ENCODE measurements at places on chromosomes 16 and 17.

- no peak for DNase-seq
- H3K27me3 ChIP-seq = no peaks in the 10 kb centered on the region
- H3K27ac ChIP-seq = no peak overlapping the region
- H3K4me1 ChIP-seq = peaks cover 6% of the 10 kb centered on the region
- H3K36me3 ChIP-seq = peaks cover 18% of the 10 kb centered on the region
Observed at GRCh38 chr16:2077696-2078095, 29.9 kb downstream of the TSC2 start.

DNA sequence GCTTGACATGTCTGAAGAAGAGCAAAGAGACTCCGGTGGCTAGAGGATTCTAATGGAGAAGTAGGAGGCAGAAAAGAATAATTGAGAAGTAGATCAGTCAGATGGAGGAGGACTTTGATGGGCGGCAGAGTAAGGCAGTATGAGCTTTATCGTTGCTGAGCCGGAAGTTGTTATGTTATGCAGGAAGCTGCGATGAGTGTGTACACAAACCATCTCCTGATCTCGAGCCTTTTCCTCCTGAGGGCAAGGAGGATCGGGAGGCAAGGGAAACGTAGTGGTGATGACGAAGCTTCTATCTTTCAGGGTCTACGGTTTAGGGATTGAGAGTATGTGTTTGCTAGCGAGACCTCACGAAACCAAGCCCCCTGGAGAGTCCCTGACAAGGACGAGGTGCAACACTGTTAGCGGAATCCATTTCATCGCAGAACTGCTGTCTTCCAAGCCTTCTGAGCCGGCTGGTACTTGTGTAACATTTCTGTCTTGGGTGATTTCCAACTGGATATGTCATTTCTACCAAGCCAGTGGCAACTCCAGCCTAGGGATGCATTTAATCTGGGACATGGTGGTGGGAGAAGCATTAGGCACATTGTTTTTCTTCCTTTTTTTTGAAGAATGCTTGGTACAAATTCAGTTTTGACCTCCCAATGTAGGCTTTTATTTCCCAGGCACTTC, 45.5 kb downstream of the RBFOX1 start:
- H3K27me3 ChIP-seq = no peaks in the 10 kb centered on the region
- H3K36me3 ChIP-seq = no peaks in the 10 kb centered on the region
- H3K4me1 ChIP-seq = no peaks in the 10 kb centered on the region
- H3K4me3 ChIP-seq = no peak overlapping the region
- H3K27ac ChIP-seq = no peak overlapping the region

DNA sequence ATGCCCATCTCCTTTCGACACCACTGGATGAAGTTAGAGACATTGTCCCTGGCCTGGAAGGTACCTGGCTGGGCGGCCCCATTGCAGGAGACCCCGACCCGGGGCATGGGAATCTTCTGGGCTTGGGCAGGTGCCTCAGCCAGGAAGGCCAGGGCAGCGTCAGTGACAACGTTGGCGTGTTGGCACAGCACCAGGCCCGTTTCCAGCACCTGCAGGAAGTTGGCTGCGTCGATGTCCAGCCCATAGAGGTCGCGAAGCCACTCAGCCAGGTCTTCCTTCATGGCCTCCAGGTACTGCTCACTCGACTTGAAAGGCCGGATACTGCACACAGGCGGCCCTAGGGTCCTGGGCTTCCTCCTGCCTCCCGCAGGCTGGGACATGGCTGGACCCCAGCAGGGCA, 568 bp downstream of the GAS2L2 start:
- no peak for DNase-seq
- H3K4me1 ChIP-seq = peaks cover 35% of the 10 kb centered on the region
- no peak overlapping the region for H3K27ac ChIP-seq
- H3K4me3 ChIP-seq = no peak overlapping the region

- DNase-seq = no peak
- H3K36me3 ChIP-seq = peaks cover 60% of the 10 kb centered on the region
Observed at GRCh38 chr17:47684535-47685193, 9.3 kb upstream of the TBKBP1 start.

GRCh38 chr17:69539781-69540319, 125.4 kb downstream of the MAP2K6 start:
- no peak overlapping the region for H3K4me3 ChIP-seq
- no peak for DNase-seq

DNA sequence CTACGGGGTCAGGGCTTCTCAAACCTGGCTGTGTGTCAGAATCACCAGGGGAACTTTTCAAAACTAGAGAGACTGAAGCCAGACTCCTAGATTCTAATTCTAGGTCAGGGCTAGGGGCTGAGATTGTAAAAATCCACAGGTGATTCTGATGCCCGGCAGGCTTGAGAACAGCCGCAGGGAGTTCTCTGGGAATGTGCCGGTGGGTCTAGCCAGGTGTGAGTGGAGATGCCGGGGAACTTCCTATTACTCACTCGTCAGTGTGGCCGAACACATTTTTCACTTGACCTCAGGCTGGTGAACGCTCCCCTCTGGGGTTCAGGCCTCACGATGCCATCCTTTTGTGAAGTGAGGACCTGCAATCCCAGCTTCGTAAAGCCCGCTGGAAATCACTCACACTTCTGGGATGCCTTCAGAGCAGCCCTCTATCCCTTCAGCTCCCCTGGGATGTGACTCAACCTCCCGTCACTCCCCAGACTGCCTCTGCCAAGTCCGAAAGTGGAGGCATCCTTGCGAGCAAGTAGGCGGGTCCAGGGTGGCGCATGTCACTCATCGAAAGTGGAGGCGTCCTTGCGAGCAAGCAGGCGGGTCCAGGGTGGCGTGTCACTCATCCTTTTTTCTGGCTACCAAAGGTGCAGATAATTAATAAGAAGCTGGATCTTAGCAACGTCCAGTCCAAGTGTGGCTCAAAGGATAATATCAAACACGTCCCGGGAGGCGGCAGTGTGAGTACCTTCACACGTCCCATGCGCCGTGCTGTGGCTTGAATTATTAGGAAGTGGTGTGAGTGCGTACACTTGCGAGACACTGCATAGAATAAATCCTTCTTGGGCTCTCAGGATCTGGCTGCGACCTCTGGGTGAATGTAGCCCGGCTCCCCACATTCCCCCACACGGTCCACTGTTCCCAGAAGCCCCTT, 10.9 kb downstream of the STH start:
- no peak overlapping the region for H3K27ac ChIP-seq
- peaks cover 9% of the 10 kb centered on the region for H3K27me3 ChIP-seq
- H3K4me1 ChIP-seq = peaks cover 26% of the 10 kb centered on the region
- DNase-seq = no peak

- H3K4me1 ChIP-seq = peaks cover 29% of the 10 kb centered on the region
- no peaks in the 10 kb centered on the region for H3K36me3 ChIP-seq
- peaks cover 23% of the 10 kb centered on the region for H3K27me3 ChIP-seq
- H3K27ac ChIP-seq = no peak overlapping the region
- DNase-seq = no peak
Observed at GRCh38 chr17:82380860-82381702, 9.5 kb downstream of the UTS2R start.

DNA sequence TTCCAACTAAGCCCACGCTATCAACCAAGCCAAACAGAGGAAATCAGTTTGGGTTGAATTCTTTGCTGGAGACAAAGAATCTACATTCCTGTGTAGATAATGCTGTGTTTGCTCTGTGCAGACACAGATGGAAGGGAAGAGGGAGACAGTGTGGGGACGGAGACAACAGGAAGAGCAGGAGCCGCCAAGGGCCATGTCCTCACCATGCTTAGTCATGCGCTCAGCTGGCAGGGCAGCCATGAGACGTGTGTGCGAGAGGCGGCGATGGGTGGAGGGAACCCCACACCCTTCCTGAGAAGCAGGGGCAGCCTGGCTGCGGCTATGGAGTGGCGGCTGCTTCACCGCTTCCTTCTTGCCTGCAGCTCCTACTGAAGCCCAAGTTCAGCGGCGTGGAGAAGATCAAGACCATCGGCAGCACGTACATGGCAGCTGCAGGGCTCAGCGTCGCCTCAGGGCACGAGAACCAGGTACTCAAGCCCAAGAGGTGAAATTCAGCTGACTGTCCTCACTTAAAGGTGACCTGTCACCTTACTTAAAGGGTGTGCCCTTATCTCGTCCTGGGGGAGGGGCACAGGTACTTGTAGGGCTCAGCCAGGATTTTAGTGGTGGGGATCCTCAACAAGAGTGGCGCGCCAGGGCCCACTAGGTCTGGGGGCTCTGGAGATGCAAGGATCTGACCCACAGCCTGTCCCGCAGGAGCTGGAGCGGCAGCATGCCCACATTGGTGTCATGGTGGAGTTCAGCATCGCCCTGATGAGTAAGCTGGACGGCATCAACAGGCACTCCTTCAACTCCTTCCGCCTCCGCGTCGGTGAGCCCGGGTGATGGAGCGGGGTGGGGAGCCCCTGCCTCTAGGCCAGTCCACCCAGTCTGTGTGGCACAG, 47.5 kb downstream of the ADCY7 start:
- peaks cover 22% of the 10 kb centered on the region for H3K4me1 ChIP-seq
- H3K4me3 ChIP-seq = no peak overlapping the region
- no peaks in the 10 kb centered on the region for H3K27me3 ChIP-seq
- peak overlapping the region; percentile 90 for H3K27ac ChIP-seq
- no peak for DNase-seq
- peaks cover 37% of the 10 kb centered on the region for H3K36me3 ChIP-seq

DNA sequence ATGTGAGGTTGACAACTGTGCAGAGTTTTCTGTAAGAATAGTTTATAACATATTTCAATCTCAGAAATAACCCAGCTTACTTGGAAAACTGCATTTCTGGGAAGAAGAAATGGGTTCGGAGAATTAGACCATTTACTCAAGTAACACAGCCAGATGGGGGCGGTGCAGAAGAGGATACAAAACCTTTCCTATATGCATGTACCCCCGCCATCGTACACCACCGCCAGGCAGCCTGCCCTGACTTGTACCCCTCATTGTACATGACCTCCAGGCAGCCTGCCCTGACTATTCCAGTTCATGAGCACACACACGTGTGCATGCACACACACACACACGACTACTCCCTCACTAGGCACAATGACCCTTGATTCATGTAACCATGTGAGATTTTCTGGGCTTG, 154.0 kb downstream of the C16orf78 start:
- H3K27ac ChIP-seq = peak overlapping the region; percentile 92
- DNase-seq = no peak
- peaks cover 3% of the 10 kb centered on the region for H3K27me3 ChIP-seq

DNA sequence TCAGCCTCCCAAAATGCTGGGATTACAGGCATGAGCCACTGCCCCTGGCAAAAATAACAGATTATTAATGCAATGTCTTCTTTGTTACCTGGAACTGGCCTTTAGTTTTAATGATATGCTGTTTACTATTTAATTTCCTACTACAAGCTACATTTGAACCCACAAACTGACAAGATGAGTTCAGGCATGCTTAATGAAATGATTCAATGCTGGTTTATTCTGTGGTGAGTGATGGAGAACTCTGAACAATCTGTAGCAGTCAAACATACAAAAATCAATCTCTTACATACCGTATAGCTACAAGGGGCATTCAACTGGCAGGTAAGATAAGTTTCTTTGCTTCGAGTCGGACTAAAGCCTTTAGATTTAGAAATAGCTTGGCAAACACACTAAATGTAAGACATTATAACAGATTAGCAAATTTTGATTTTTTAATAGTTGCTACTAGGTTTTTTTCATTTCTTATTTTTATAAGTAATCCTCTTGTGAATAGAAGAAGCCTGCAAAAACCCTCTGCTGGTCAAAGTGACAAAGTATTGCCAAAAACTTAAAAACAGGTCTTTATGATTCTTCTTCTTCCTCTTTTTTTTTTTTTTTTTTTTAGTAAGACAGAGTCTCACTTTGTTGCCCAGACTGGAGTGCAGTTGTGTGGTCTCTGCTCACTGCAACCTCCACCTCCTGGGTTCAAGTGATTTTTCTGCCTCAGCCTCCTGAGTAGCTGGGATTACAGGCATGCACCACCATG, 138.5 kb downstream of the SSH2 start:
- peaks cover under 1% of the 10 kb centered on the region for H3K4me1 ChIP-seq
- no peak for DNase-seq
- H3K27ac ChIP-seq = no peak overlapping the region
- H3K27me3 ChIP-seq = peaks cover 2% of the 10 kb centered on the region
- H3K36me3 ChIP-seq = peaks cover 10% of the 10 kb centered on the region

DNA sequence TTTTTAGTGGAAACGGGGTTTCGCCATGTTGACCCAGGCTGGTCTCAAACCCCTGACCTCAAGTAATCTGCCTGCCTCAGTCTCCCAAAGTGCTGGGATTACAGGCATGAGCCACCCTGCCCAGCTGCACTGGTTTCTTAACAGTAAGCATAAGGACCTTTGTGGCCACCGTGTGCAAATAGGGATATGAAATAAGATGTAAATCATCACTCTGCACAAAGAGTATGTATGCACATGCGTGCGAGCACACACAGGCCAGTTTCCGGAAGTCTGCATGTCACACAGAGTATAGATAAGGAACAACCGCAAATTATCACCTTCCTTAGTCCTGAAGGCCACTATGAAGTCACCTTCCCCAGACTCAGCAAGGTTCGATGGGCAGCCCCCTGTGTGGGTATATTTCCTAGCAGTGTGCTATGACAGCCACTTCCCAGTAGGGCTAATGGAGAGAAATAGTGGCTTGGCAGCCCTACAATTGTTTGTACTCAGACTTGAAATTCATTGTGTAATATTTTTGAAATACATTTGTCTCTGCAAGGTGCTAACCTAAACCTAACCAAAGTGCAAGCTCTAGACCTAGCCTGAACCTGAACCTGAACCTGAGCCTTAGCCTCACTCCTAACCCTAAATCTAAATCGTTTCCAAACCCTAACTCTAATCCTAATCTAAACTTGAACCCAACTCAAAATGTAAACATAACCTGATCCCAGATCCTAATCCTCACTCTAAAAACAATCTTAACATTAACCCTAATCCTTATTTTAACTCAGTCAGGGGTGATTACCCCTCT, 48.4 kb upstream of the SKAP1 start:
- peaks cover 73% of the 10 kb centered on the region for H3K4me1 ChIP-seq
- no peaks in the 10 kb centered on the region for H3K36me3 ChIP-seq
- peaks cover 16% of the 10 kb centered on the region for H3K27me3 ChIP-seq
- no peak for DNase-seq

DNA sequence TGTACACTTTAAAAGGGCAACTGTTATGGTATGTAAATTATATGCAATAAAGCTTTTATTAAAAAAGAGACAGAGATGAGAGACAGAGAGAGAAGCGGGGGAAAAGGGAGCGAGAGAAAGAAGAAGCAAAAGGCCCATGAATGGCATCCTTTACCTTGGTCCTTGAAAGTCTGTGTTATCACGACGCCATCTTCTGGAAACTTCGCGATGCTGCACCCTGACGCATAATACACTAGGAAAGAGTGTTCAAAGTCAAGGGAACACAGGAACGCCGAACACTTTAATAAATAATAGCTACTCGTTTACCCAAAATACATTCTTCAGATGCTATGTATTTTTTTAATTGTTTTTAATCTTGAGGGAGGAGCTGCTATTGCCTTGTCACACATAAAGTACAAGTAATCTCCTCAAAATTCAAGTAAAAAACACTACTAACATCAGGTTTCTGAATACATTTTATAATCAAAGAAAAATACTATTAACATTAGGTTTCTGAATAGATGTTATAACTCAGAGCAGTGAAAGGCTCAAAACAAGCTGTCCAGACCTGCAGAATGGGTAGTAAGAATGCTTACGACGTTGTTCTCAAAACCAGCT, 23.0 kb upstream of the SLC38A8 start:
- no peaks in the 10 kb centered on the region for H3K27me3 ChIP-seq
- H3K27ac ChIP-seq = no peak overlapping the region
- H3K4me3 ChIP-seq = no peak overlapping the region
- peaks cover 6% of the 10 kb centered on the region for H3K4me1 ChIP-seq
- peak; percentile 68 for DNase-seq
- peaks cover 46% of the 10 kb centered on the region for H3K36me3 ChIP-seq

Measured in nephron progenitor cell (in vitro differentiated cells).